H4 (cell line): ENCODE measurements at places on chromosomes 7 and 10. TPM values are rescaled to one million over a fixed set of nuclear protein-coding genes. Genes with fewer than 3 reads are reported as not detected.

Gene CDNF
- 0.10 TPM in 1 of 2 replicates, not detected in the other for total RNA-seq

Gene PIP
- total RNA-seq, result not detected in 2 replicates

Gene OR2A42
- not detected in 2 replicates for total RNA-seq

Gene TMEM213
- total RNA-seq, result not detected in 2 replicates

Gene FAM25G
- not detected in 2 replicates for total RNA-seq

Gene NEUROG3
- 0.14 TPM in 1 of 2 replicates, not detected in the other for total RNA-seq

Gene SEMA3C
- total RNA-seq, result 135 and 150 TPM in 2 replicates

Gene HKDC1
- total RNA-seq, result 0.16 and 0.23 TPM in 2 replicates

Gene MSMB
- not detected in 2 replicates for total RNA-seq

Gene RBM20
- total RNA-seq, result 4.2 and 4.6 TPM in 2 replicates

Gene SPAM1
- total RNA-seq, result not detected in 2 replicates

Gene MMP21
- not detected in 2 replicates for total RNA-seq

Gene PAX2
- not detected in 2 replicates for total RNA-seq

Gene CDHR3
- 0.58 and 1.7 TPM in 2 replicates for total RNA-seq

Gene ASIC3
- total RNA-seq, result 0.10 TPM in 1 of 2 replicates, not detected in the other

Gene RNF32
- total RNA-seq, result 1.4 and 3.8 TPM in 2 replicates

Gene AKR1B15
- total RNA-seq, result 0.14 TPM in 1 of 2 replicates, not detected in the other

Gene APBB1IP
- total RNA-seq, result not detected in 2 replicates

Gene CUZD1
- 0.37 and 0.99 TPM in 2 replicates for total RNA-seq

Gene FHIP2A
- 10.8 and 14.0 TPM in 2 replicates for total RNA-seq

Gene CUBN
- 0.06 and 0.14 TPM in 2 replicates for total RNA-seq

Gene TUBAL3
- total RNA-seq, result 0.25 TPM in 1 of 2 replicates, not detected in the other

Gene ZWINT
- 133 and 156 TPM in 2 replicates for total RNA-seq

Gene HPSE2
- total RNA-seq, result not detected in 2 replicates

Gene CYP2E1
- 0.43 and 0.50 TPM in 2 replicates for total RNA-seq
